Fibroblast of lung (primary cell): ENCODE measurements at places on chromosomes 2 and 18. TPM values are rescaled to one million over a fixed set of nuclear protein-coding genes. Genes with fewer than 3 reads are reported as not detected.
A peak's percentile ranks its signal among the peaks of the same experiment; 100 is the strongest.

GRCh38 chr2:237686659-237687136 lies 59.3 kb downstream of the LRRFIP1 start:
- no peak overlapping the region for H3K4me3 ChIP-seq
- peaks cover 21% of the 10 kb centered on the region for H3K4me1 ChIP-seq
- H3K27me3 ChIP-seq: no peaks in the 10 kb centered on the region
- peak overlapping the region; percentile 73 for H3K27ac ChIP-seq
- DNase-seq: peak; percentile 53

The NCKAP5 gene
- polyA plus RNA-seq: 1.9 and 6.2 TPM in 2 replicates

GRCh38 chr2:135561925-135562324 lies 30.6 kb downstream of the R3HDM1 start:
- no peaks in the 10 kb centered on the region for H3K27me3 ChIP-seq
- H3K27ac ChIP-seq: no peak overlapping the region
- no peak for DNase-seq
- no peak overlapping the region for H3K4me3 ChIP-seq
- no peaks in the 10 kb centered on the region for H3K4me1 ChIP-seq

DNA sequence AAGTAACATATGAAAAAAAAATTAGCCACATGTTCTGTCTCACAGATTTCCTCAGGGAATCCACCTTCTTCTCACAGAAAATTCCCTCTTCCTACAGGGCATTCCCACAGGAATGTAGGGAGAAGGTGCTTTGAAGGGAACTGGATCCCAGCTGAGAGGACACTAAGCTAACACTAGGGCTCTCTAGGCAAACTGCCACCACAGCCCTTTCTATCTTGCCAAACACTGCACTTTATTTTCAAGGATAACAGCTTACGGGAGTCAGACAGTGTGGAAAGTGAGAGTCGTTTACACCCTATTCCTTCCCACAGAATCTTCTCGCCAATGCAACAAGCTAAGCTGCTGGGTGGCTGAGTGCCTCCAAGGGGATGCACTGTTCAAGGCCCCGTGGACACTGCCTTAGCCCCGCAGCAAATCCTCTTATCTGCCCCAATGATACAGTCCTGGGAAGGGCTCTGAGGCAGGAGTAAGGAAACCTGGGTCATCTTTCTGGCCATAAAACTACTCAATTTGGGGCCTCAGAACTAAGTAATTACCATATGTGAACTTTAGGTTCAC lies 76.9 kb downstream of the CCDC93 start:
- no peak for DNase-seq
- no peaks in the 10 kb centered on the region for H3K27me3 ChIP-seq
- no peaks in the 10 kb centered on the region for H3K4me1 ChIP-seq

The YIPF4 gene
- 15.5 and 23.3 TPM in 2 replicates for polyA plus RNA-seq

The SLC23A3 gene
- polyA plus RNA-seq: 0.29 and 0.52 TPM in 2 replicates

- no peak for DNase-seq
- no peak overlapping the region for H3K27ac ChIP-seq
- no peaks in the 10 kb centered on the region for H3K27me3 ChIP-seq
Measured at GRCh38 chr2:70425682-70426301, 123.9 kb upstream of the FAM136A start.

GRCh38 chr18:12819322-12819721 lies 64.7 kb downstream of the PTPN2 start:
- H3K27me3 ChIP-seq: no peaks in the 10 kb centered on the region
- H3K4me1 ChIP-seq: no peaks in the 10 kb centered on the region
- DNase-seq: no peak

The ALK gene
- 0.01 and 0.02 TPM in 2 replicates for polyA plus RNA-seq

The CHRND gene
- not detected in 2 replicates for polyA plus RNA-seq

GRCh38 chr2:189258616-189259365 lies 79.2 kb upstream of the COL5A2 start:
- H3K36me3 ChIP-seq: no peaks in the 10 kb centered on the region
- no peak for DNase-seq
- no peak overlapping the region for H3K27ac ChIP-seq
- H3K27me3 ChIP-seq: no peaks in the 10 kb centered on the region
- no peak overlapping the region for H3K4me3 ChIP-seq
- peaks cover 7% of the 10 kb centered on the region for H3K4me1 ChIP-seq

- no peak overlapping the region for H3K27ac ChIP-seq
- H3K36me3 ChIP-seq: no peaks in the 10 kb centered on the region
- H3K27me3 ChIP-seq: peaks cover 2% of the 10 kb centered on the region
- DNase-seq: peak; percentile 23
- H3K4me1 ChIP-seq: no peaks in the 10 kb centered on the region
- no peak overlapping the region for H3K4me3 ChIP-seq
Measured at GRCh38 chr2:219661197-219661954, 33.9 kb downstream of the SLC4A3 start.

DNA sequence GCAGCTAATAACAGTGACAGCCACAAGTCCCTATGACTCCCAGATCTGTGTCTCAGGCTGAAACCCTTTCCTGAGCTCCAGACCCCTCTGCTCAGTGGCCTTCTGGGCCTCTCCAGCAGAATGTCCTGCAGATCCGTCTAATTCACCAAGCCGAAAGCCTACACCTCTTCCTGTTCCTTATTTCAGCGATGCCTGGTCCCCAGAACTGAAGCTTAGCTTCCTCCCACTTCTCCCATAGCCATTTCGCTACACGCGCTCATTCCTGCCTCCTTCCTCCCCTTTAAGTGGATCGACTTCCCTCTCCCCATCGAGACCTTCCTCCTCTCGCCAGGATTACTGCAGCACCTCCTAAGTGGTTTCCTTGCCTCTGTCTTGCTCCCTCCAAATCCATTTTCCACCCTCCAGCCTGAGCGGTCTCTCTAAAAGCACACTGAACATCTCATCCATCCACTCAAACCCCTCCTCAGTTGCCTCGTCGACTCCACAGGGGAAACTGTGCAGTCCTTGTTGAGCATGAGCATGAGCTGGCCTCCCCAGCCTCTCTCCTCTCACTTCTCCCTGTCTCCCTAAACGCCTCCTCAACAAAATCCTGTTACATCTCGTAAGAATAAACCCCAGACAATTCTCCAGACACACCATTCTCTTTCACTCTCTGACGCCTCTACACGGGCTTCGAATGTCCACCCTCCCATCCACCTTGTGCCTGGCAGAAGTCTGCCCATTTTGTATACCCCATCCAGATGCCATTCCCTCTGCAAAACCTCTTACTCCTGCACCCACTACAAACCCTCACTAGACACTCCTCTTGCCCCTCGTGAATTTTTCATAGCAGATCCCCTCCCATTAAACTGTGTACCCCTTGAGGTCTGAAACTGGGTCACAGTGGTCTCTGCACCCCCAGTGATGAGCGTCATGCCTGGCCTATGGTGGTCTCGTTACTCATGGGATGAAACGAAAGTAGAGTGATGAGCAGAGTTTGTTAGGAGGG lies 232.6 kb downstream of the ATAD2B start:
- H3K4me3 ChIP-seq: no peak overlapping the region
- peaks cover 15% of the 10 kb centered on the region for H3K4me1 ChIP-seq
- no peak for DNase-seq
- H3K36me3 ChIP-seq: peaks cover 3% of the 10 kb centered on the region
- no peak overlapping the region for H3K27ac ChIP-seq

DNA sequence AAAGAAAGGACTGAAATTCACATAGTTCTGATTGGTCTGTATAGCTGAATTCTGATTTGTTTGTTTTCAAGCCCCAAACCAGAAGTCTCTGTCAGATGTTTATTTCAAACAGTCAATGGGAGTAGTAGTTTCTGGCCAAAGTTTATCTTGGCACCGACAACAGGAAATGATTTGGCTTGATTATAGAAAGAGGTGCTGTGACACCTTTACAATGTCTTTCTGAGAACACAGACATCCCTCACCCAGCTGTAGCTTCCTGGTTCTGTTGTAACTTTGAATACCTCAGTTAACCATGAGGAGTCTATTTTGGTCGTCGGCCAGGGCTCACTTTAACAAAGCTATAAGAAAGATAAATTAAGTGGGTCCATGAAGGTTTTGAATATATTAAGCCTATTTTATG lies 545.0 kb upstream of the ZNF804A start:
- no peaks in the 10 kb centered on the region for H3K36me3 ChIP-seq
- no peaks in the 10 kb centered on the region for H3K4me1 ChIP-seq
- no peak overlapping the region for H3K4me3 ChIP-seq
- DNase-seq: peak; percentile 3
